Activated CD4-positive, alpha-beta T cell treated with anti-CD3 and anti-CD28 coated beads, Interleukin-2, Interleukin-6, amounts not matched to agents 100 ng/mL and 50 ng/mL, durations not matched to agents 16 hours and 8 hours (primary cell): ENCODE measurements at places on chromosomes 5 and 9.

DNA sequence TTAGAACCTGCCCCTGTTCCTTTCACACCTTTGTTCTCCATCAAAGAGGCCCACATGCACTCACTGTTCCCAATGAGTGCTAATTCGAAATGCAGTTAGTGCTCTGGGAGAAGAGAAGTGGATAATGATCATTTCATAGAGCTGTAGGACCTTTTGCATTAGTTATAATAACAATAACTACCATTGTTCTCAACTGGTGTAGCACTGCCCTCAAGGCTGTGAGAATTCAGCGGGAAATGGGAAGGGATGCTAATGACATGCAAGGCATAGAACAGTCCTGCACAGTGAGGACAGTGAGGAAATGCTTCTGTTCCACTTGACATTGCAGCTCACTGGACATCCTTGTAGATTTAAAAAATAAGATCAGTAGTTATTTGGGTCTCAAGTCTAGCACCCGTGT lies 187.4 kb downstream of the FBXL7 start:
- DNase-seq, result no peak

- DNase-seq, result peak; percentile 46
These were observed 47.1 kb upstream of the CTSL start for GRCh38 chr9:87678650-87679355.

DNA sequence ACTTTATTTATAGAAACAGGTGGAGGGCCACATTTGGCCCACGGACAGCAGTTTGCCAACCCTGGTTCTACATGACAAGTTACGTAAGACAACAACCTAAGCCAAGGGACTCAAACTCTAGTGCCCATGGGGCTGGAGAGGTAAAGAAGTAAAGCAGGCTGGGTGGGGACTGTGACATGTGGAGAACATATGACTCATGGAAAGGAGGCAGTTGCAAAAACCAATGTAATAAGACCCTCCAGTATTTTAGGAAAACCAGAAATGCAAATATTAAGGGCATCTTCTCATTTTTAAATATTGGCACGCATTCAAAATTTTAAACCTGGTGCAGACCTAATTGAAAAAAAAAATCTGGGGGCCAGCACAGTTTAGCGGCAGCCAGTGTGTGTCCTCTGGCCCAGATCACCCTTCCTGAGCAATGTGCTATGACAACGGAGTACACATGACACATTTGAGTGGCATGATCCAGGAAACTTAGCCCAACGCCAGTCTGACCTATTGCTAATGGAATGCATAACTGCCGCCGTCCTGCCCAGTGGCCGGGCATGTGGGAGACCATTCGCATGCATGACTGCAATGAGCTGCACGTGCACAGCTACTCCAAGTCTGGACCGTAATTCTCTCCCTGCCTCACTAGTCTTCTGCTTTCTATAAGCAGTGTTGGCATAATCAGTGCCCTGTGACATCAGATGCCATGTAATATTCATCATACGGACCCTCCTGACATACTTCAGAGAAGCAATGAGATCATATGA lies 97.2 kb downstream of the SH3TC2 start:
- no peak for DNase-seq

DNA sequence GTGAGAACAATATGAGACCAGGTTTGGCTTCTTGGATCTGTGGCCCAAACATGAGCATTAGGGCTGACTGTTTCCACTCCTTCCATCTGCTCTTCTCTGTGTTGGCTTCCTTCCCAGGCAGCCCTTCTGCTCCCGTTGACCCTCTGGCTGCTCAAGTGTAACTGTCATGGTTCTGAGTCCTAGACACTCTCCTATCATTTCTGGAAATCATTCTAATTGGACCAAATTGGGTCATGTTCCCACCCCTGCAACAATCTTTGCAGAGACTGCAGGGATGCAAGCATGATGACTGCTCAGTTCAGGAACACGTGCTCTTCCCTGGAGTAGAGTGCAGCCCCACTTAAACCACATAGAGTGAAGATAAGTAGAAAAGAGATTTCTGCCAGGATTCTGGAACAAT lies 741.4 kb downstream of the TAF11L14 start:
- no peak for DNase-seq

GRCh38 chr9:105994970-105995369 lies 300.6 kb downstream of the TMEM38B start:
- no peak for DNase-seq

DNA sequence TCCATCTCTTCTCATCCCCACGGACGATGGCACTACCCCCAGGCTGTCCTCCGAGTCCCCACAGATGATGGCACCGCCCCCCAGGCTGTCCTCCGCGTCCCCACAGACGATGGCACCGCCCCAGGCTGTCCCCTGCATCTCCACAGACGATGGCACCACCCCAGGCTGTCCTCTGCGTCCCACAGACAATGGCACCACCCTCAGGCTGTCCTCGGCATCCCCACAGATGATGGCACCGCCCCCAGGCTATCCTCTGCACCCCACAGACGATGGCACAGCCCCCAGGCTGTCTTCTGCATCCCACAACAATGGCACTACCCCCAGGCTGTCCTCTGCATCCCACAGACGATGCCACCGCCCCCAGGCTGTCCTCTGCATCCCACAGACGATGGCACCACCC lies 57.4 kb upstream of the PTCH1 start:
- DNase-seq, result peak; percentile 6

DNA sequence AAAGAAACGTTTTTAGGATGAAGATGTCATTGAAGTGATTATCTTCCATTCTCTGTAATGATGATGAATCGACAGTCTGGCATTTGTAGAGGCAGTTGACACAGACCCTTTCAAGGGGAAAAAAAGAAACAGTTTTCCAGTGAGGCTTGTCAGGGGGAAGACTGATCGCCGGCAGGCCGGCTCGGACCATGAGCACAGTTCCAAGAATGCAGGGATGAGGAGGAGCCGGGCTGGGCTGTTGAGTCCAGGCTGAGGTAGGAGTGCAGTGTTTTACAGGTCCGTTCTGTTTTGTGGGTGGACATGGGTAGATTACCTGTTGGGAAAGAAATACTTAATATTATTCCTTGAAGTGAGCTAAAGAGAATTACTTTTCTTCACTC lies 194.6 kb downstream of the AOPEP start:
- DNase-seq, result no peak

GRCh38 chr9:121393318-121393717 lies 23.3 kb upstream of the STOM start:
- DNase-seq, result peak; percentile 9

GRCh38 chr5:40165789-40166728 lies 513.7 kb upstream of the PTGER4 start:
- DNase-seq, result peak; percentile 27

DNA sequence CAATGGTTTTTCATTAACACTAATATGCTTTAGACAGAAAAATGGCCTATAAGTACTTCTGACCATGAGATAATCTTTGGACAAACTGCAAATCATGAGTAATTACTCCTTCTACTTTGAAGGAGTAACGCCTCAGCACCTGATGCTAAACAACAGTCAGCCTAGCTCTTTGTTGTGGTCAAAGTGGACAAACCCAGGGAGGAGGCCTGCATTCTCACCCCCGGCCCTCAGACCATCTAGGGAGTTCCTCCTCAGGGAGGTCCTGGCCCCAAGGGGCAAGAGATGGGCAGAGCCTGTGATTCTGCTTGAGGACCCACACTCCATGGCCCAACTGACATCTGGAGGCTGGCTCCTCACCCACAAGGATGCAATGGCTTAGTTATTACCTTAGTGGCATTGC lies 48.2 kb upstream of the ANGPTL2 start:
- no peak for DNase-seq

DNA sequence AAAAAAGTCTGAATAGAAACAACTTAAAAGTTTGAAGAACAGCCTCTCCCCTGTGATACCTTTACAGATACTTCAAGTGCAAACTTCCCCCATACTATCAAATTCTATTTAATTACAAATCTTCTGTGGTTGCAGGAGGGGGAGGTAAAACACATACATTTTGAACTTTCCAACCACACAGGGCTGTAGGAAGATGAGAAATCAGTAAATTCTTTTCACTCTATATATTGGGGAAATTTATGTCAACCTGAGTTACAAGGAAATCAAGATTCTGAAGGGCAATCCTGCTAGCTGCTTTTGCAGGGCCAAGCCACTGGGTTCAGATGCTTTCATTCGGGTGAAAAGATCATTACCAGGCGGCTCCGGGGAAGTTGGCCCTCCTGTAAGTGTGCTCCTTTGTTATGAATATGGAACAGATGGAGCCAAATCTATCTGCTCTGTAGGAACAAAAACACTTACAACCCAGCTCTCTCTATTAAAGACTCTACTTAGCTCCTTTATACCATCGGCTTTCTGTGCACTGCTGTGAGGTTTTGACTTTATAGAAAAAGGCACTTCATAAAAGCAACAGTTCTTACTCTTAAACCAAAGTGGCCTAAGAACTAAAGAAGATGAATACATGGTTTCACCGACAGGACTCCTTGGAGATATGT lies 269.1 kb downstream of the EFNA5 start:
- DNase-seq, result no peak

DNA sequence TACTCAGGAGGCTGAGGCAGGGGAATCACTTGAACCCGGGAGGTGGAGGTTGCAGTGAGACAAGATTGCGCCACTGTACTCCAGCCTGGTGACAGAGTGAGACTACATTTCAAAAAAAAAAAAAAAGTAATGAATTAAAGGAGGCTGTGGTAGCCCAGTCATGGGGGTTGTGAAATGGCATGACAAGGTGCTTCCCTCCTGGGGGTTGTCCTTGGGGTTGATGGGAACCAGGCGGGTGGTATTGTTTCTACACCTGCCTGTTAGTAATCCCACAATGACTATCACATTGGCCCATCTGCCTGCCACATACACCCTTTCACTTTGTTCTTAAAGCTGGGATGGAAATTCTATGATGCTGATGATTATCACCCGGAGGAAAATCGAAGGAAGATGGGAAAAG lies 5.6 kb downstream of the IDNK start:
- no peak for DNase-seq

- no peak for DNase-seq
These were observed 99.3 kb downstream of the GDNF start for GRCh38 chr5:37740331-37741066.

GRCh38 chr5:149745212-149745942 lies 15.3 kb downstream of the PPARGC1B start:
- DNase-seq, result no peak

DNA sequence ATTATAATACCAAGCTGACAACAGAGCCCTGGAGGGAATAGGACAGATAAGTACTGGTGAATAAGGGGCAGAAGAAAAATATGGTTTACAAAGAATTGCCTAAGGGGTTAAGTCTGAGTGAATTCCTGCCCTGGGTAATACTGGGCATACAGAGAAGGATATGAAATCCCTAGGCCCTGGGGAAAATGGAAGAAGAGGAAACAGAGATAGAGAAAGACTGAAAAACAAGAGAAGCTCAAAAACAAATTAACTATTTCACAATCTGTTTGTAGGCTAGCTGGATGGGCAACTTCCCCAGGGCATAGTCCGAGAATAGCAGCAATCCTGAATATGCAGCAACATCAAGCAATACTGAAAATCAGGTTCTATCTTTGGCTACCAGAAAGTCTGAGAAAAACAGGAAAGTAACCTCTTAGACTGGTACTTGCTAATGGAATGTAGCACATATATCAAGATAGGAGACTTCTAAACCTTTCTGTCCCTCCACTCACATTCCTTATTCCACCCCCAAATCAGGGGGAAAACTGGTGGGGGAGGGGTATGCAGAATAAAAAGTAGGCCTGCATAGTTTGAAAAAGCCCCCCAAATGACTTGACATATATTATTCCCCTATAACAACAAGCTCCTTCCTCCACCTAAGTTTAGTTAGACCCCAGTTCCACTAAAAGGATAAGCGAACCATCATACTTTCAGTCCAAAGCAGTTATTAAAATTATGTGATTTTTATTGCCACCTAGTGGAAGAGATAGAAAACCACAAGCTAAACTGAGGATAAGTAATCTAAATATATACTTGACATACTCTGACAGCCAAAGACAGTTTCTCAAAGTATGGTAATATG lies 20.6 kb downstream of the SLC38A9 start:
- DNase-seq, result peak; percentile 30

- no peak for DNase-seq
These were observed 3.4 kb downstream of the PDLIM4 start for GRCh38 chr5:132260714-132261551.

GRCh38 chr5:6178846-6179532 lies 199.4 kb downstream of the MED10 start:
- no peak for DNase-seq

- DNase-seq, result no peak
These were observed 33.7 kb downstream of the ANKRD31 start for GRCh38 chr5:75202935-75203334.

- no peak for DNase-seq
These were observed 1190.1 kb downstream of the CDH12 start for GRCh38 chr5:21663082-21663481.

- DNase-seq, result no peak
These were observed 67.0 kb upstream of the BRINP1 start for GRCh38 chr9:119436261-119436660.

DNA sequence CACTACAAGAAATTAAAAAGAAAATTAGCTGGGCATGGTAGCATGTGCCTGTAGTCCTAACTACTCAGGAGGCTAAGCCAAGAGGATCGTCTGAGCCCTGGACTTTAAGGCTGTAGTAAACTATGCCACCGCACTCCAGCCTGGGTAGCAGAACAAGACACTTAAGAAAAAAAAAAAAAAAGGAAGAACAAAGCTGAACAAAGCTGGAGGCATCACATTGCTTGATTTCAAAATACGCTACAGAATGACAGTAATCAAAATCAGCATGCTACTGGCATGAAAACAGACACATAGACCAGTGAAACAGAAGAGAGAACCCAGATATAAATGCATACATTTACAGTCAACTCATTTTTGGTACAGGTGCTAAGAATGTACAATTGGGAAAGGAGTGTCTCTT lies 14.5 kb upstream of the OTULIN start:
- DNase-seq, result no peak
